Sigmoid colon (tissue), 7 donors: ENCODE measurements at places on chromosomes 12 and 14. TPM values are rescaled to one million over a fixed set of nuclear protein-coding genes. Genes with fewer than 3 reads are reported as not detected.

DNA sequence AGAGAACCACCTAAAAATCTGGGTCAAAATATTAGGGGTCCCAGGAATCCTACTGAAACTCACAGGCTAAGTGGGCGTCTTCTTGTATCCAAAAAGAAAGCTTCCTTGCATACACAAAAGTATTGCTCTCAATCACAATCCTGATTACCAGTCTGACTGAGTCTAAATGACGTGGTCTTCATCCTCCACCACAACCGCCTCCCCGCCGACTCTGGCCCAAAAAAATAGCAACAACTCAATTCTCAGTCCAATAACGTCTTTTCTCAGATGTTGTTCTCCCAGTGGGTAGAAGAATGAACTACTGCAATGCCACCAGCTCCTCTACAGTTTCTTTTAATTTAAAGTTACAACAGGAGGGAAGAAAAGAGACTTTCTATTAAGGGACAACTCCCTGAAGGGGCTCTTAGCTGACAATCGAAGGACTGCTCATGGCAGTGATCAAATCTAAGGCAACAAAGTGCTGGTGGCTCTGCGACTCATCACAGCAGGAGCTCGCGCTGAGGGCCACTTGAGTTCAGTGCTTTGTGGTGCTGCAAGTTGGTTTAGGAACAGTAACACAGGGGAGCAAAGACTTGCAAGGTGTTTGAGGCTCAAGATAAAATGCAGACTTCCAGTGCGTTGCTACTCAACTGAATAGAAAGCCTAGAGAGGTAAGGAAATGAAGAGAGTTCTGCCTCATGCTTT is 394.1 kb downstream of the BCAT1 start:
- no peak for DNase-seq

DNA sequence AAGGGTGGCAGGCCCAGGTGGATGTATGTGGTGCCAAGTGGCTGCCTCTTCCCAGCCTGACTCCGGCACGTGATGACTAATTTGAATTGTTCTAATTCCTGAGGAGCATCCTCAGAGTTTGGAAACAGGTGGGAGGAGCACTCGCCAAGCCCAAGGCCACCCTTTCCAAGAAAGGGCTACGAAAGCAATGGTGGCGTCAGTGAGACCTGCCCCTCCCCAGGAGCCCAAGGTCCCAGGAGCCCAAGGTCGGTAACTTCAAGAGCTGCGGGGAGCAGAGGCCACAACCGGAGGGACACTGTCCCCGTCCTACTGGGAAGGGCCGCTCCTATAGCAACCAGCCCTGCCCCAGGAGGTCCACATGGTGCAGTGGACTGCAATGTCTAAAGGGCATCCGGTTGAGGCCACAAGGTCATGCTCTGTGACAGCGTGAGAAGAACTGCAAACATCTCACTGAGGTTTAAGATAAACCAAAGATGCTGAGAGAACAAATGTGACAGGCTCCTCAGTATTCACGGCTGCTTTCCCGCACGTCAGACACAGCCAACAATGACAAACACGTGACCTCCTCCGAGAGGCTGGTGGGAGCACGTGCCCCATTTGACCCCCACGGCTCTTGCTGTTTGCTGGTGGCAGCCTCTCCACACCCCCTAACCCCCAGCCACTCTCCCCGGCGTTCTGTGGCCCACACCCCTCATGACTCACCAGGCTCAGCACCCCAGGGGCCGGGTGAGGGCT is 79.6 kb downstream of the ITPK1 start:
- peak; percentile 85 for DNase-seq

GRCh38 chr14:87387806-87388205 is 605.2 kb downstream of the GALC start:
- no peak for DNase-seq

DNA sequence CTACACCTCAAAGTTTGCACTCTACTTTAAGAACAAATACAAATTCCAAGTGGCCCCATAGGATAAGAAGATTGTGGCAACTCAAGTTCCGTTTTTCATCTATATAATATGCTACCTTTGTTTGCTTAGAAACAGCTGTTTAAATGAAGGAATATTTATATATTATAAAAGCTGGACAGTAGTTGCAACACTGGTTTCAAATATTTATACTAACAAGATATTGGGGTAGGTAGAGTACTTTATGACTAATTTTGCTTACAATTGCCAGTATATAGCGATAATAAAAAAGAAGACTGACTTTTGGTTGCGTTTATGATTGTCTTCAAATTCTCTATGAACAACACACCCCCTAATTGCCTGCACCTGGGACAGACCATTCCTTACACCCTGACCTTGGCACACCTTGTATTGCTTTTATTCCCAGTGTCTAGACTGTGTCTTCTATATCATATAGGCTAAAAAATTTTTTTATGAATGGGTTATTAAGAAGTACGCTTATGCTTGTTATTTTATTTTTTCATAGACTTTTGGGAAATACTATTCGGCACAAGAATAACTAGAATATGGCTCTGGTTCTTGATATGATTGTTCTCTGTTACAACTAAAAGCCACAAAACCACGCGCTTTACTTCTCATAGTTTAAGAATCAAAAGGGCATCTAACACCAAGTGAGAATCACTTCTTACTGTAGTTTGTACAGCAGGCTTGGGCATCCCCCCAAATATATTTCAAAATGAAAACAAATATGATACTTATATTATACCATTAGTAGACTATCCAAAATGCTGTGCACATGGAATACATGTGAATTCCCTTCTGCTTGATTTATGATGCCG is 455.4 kb upstream of the DCN start:
- no peak for DNase-seq

DNA sequence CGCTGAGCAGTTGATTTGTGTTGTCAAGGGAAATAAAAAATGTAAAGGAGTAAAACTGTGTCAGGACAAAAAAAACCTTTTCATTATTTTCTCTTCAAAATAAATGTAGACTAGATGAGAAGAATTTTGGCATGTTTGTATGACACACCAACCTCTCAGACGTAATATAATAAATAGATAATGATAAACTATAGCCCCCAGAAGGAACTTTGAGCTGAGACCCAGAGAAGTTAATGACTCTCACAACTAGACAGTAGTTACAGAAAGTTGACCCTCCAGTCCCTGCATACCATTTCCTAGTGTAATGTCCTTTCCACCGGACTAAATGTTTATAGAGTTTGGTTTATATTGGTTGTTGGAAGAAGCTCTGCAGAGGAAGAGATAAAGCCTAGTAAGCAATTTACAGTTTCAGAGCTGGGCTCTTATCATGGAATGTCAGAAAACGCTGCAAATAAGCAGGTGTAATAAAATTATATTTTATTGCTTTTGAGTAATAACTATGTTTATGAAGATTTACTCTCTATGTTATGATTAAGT is 97.3 kb downstream of the TRHDE start:
- DNase-seq, result no peak

DNA sequence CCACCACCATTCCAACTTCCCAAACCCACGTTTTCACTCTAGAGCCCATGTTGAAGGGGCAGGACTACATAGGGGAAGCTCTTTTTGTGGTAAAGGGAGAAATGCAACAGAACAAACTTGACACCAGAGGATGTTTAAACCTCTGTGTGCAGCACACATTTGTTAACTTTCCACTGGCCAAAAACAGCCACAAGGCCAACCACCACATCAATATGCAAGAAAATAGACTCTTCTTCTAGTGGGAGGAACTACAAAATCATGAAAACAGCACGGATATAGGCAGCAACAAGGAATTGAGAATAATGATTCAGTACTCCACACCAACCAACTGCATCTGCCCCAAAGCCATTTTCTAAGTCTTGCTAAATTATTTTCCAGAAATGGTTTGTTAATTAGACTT is 66.3 kb upstream of the CEP83 start:
- DNase-seq, result no peak

The PPP1CC gene
- 153 TPM for polyA plus RNA-seq

GRCh38 chr14:32779840-32780239 is 158.8 kb upstream of the NPAS3 start:
- DNase-seq, result no peak

GRCh38 chr12:46184798-46185595 is 83.8 kb downstream of the SLC38A1 start:
- no peak for DNase-seq

- no peak for DNase-seq
These were observed 77.8 kb downstream of the PTPRB start for GRCh38 chr12:70559390-70559789.
